ENCODE measurements at places on chromosomes 16 and 17.

GRCh38 chr17:30379303-30379902 lies 676 bp downstream of the CPD start:
- DNase-seq, result peak; percentile 70

GRCh38 chr17:35947156-35947585 lies 3.7 kb upstream of the LYZL6 start:
- DNase-seq, result peak; percentile 39

GRCh38 chr16:78648517-78648916 lies 549.1 kb downstream of the WWOX start:
- DNase-seq, result no peak

DNA sequence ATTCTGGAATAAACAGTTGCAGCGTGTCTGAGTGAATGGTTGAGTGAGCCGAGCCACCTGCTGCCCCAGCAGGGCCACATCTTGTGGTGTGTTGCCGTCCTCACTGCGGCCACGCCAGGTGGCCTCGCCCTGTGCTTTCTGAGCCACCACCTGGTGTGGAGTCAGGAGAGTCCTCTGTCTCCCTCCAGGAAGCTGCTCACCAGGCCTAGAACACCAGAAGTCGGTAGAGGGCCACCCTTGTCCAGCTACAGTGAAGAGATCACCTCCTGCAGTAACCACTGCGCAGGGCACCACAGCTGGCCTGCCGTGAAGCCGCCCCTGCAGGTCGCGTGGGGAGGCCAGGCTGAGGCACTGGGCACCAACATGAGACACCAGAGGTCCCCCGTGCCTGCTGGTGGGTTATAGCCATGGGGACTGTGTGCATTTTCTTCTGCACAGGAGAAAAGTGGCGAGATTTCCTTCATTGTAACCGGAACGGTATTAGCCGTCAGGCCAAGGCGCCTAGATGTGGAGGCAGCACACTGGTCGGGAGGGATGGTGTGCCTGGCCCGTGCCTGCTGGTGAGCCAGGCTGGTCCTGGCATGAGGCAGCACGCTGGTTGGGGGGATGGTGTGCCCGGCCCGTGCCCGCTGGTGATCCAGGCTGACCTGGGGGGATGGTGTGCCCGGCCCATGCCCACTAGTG lies 28.9 kb upstream of the FOXK2 start:
- no peak for DNase-seq

DNA sequence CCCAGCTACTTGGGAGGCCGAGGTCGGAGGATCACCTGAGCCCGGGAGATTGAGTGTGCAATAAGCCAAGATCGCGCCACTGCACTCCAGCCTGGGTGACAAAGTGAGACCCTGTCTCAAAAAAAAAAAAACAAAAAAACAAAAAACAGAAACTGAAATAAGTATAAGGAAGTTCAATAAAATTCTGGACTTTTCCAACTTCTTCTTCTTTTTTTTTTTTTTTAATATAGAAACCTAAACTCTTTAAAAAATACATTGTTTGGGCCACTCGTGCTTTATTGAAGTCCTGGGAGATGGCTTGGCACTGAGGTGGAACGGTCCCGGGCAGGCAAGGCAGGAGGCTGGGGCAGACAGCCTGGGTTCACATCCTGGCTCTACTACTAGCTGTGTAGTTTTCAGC lies 36.8 kb downstream of the KATNIP start:
- no peak for DNase-seq

DNA sequence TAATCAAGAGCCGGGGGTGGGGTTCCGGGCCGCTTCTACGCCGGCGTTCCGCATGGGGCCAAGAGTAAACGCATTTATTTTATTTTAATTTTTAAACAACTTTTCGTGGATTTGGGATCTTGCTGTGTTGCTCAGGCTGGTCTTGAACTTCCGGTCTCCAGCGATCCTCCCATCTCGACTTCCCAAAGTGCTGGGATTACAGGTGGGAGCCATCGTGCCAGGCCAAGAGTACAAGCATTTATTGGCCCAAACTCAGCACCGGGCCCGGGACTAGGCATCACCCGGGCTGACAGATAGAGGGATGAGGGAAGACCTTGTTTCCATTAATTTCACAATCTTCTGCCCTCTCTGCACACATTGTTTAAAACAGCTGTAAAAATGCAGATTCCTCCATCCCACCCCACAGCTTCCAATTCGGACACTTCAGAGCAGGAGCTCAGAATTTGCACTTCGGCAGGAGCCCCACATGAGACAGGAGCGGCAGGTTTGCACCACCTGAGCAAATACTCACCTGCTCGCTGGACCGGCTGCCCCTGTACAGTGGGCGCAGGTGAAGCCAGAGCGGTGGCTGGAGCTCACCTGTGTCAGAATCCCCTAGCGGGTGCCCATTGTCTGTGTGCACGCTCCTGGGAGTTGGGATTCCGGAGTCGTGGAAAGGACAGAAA lies 663 bp upstream of the GINS2 start:
- DNase-seq, result no peak

DNA sequence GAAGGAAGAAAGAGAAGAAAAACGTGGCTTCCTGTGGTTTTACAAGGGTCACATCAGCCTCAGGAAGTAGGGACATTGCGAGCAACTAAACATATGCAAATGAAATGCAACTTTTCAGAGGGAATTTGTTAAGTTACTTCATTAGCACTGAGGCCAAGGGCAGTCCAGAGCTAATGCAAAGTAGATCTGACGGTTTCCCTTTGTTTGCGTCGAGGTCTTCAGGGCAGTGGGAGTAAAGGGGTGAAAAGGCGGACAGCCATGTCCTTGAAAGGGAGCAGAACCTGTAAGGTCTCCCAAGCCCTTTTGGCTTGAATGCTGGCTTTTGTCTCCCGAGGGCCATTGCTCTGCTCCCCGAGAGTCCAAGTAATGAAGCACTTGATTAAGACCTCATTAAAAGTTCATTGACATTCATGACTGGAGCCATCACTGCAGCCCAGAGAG lies 85.0 kb downstream of the PMP22 start:
- DNase-seq, result no peak

GRCh38 chr17:15130426-15130825 lies 134.7 kb downstream of the PMP22 start:
- no peak for DNase-seq

GRCh38 chr16:68993885-68994284 lies 111.6 kb upstream of the HAS3 start:
- no peak for DNase-seq

DNA sequence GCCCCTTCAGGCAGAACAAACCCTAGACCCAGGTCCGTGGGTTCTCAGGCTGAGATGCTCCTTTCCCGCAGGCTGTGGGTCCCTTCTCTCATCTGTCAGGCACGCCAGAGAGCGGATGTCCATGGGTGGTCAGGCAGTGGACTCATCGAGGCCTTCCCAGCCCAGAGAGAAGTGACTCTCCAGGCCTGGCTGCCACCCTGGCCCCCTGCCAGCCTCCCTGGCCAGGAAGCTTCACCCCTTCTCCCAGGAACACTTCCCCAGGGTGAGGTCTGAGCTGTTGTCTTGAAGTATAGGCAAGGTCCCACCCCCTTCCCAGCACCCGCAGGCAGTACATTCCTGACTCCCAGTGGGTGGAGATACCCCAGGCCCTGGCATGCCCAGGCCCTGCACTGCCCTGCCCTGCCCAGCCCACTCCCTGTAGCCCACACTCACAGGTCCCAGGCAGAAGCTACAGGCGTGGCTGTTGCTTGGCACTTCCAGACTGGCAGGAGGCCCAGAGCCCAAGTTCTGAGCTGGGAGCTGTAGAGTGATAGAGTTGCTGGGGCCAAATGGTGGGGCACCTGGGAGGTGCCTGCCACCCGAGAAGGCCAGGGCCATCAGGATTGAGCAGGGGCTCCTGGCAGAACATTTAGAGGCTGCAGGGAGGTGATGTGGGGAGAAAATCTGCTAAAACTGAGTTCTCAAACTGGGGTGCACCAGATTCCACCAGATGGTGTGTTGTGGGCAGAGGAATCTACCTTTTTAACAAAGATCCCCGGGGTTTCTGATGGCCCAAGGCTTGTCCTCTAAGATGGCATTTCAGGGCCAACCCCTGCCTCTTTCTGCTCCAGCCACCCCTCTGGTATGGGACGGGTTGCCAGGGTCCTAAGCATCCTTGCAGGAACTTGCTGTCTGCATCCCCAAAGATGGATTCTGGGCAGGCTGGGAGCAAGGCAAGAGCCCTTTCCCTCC lies 6.7 kb downstream of the ITGA3 start:
- DNase-seq, result no peak

DNA sequence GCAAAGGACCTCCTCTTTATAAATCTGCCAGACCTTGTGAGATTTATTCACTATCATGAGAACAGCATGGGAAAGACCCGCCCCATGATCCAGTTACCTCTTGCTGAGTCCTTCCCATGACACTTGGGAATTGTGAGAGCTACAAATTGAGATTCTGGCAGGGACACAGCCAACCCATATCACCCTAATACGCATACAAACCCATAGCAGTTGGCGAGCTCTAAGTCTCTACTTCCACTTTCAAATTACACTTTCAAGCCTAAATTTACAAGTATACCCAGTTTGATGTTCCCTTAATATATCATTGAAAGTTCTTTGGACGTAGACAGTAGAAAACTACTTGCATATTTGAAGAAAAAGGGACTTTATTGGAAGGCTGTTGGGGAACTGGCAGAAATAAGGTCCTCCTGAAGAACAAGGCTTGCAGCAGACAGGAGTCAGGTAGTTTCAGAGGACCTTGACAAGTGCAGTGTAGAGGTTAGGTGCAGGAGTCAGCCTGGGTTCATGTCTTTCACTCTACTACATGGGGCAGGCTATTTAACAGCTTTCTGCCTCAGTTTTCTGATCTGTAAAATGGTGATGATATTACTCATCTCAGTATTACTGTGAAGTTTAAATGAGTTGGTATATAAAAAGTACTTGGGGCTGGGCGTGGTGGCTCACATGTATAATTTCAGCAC lies 107.9 kb upstream of the EEF2KMT start:
- no peak for DNase-seq

DNA sequence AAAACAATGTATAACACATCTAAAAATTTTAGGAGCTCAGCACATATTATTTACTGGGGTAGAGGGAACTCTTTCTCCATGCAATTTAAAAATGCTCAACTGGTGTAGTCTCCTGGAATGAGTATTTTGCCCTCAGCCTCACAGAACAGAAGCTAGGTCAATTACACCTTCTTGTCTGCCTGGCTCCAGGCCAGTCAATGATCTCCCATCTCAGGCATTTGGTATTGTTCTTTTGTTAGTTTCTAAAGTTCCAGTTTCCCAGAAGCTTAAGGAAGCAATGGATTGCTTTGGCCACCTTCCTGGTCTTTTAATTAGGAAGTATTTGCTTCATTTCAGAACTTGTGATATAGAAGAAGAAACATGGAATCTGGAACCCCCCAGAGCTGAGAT lies 360.3 kb upstream of the ASIC2 start:
- no peak for DNase-seq

- DNase-seq, result no peak
Measured at GRCh38 chr16:7938175-7938574, 605.5 kb downstream of the RBFOX1 start.

DNA sequence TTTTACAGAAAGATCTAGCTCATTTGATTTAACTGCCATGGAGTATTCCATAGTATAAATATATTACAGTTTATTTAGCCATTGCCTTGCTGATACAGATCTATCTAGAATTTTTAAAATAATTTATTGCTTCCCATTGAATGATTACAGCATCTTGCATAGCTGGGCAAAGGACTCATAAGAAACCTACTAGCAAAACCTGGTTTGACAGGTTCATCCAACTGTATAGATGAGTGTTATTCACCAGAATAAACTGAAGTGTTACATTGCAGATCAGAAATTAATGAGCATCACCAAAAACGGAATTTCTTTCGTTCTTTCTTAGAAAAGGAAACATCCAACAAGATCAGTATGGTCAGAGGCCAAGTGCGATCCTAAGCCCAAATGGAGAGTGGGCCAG lies 202.2 kb upstream of the CACNG5 start:
- no peak for DNase-seq

DNA sequence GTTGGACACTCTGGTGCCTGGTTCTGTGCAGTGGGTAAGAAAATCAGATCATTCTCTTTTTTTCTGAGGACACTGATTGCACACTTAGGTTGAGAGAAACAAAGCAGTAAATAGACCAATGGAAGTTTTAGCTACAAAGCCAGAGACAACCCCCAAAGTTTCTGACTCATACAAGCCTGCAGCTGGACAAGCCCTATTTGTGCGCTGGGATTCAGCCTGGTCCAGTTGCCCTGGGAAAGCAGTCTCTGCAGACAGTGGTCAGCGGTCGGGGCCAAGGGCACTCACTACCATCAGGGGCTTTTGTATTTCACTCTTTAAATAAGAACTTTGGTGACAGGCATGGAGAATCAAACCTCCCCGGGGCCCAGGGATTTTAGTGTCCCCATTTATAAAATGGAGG lies 6.0 kb upstream of the RHBDL3 start:
- DNase-seq, result no peak

DNA sequence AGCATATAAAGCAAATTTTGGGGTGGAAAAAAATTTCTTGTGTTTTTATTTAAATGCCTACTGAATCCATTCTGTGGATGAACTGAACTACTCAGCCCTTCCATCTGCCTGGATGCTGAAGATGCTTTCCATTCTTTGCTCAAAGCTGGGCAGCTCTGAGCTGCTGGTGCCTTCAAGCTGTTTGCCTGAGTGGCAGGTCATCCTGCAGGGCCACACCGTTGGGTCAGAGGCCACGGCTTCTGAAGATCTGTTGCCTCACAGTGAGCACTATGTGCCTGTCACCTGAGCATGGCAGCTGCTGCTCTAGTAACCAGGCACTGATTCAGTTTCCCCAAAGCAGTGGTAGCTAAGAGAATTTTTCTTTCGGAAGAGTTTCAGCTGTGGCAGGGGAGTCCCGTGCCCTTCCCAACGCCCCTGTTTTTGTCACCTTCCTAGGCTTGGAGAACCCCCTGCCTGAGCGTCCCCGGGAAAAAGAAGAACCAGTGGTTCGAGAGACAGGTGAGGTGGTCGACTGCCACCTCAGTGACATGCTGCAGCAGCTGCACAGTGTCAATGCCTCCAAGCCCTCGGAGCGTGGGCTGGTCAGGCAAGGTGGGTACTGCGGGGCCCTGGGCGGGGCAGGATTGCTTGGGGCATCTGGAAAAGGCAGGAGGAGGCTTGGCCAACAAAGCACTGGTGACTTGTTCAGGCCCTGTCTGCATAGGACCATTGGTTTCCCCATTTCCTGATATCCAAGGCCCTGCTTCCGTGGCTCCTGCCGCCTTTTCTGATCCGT lies 8.5 kb downstream of the PLK1 start:
- no peak for DNase-seq

- no peak for DNase-seq
Measured at GRCh38 chr17:69375229-69375628, 39.3 kb upstream of the MAP2K6 start.

GRCh38 chr17:16977932-16978331 lies 6.0 kb upstream of the TNFRSF13B start:
- DNase-seq, result no peak

DNA sequence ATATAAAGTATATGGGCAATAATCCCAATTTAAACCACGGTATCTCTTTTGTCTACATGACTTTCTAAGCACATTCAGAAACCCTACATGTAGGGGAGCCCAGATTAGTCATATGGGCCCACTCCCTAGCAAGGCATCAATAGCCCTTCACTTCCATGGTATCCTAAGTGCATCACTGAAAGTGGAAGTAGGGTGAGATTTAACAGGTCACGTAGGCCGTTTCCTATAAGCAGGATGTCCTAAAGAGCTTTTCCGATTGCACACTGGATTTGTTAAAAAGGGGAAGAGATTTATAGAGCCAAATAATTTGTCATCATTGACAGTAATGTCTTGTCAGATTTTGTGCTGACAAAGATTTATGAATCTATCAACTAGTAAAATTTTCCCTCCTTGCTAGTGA lies 39.0 kb downstream of the CA4 start:
- no peak for DNase-seq

- DNase-seq, result no peak
Measured at GRCh38 chr17:61253362-61253761, 146.3 kb upstream of the TBX2 start.
